CD4-positive, CD25-positive, alpha-beta regulatory T cell (primary cell): ENCODE measurements at places on chromosomes 2 and 18. TPM values are rescaled to one million over a fixed set of nuclear protein-coding genes. Genes with fewer than 3 reads are reported as not detected.

GRCh38 chr2:109102588-109103233 is 26.3 kb upstream of the SH3RF3 start:
- H3K36me3 ChIP-seq: no peaks in the 10 kb centered on the region
- DNase-seq: peak; percentile 16
- no peak overlapping the region for H3K4me3 ChIP-seq
- H3K27ac ChIP-seq: no peak overlapping the region
- H3K27me3 ChIP-seq: no peaks in the 10 kb centered on the region

DNA sequence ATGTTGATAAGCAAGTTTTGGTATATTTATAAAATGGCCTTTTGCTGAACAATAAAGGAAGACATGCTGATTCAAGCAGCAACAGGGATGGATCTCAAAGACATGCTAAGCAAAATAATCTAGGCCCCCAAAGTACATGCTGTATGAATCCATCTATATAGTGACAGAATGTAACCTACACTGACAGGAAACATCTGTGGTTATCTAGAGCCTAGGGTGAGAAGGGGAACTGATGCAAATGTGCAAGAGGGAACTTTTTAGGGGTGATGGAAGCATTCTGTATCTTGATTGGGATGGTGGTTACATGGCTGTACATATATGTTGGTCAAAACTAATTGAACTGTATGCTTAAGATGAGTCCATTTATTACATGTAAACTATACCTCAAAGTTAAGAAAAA is 24.2 kb downstream of the CNRIP1 start:
- no peak overlapping the region for H3K4me3 ChIP-seq
- H3K4me1 ChIP-seq: no peaks in the 10 kb centered on the region
- H3K36me3 ChIP-seq: no peaks in the 10 kb centered on the region
- H3K27me3 ChIP-seq: peaks cover 10% of the 10 kb centered on the region
- DNase-seq: no peak

GRCh38 chr2:170739048-170739447 is 23.9 kb downstream of the SP5 start:
- no peak overlapping the region for H3K4me3 ChIP-seq
- DNase-seq: no peak
- no peaks in the 10 kb centered on the region for H3K27me3 ChIP-seq
- no peak overlapping the region for H3K27ac ChIP-seq
- H3K4me1 ChIP-seq: no peaks in the 10 kb centered on the region
- H3K36me3 ChIP-seq: no peaks in the 10 kb centered on the region

- H3K36me3 ChIP-seq: no peaks in the 10 kb centered on the region
- H3K4me1 ChIP-seq: peaks cover 8% of the 10 kb centered on the region
- no peak overlapping the region for H3K27ac ChIP-seq
- H3K27me3 ChIP-seq: peaks cover 4% of the 10 kb centered on the region
- H3K4me3 ChIP-seq: no peak overlapping the region
- DNase-seq: no peak
Observed at GRCh38 chr2:232488721-232489300, 1.2 kb upstream of the ECEL1 start.

GPR35 gene
- total RNA-seq: 11.0 TPM
